ENCODE measurements at places on chromosomes 7 and 10.
A peak's percentile ranks its signal among the peaks of the same experiment; 100 is the strongest.

GRCh38 chr7:25069900-25070443, 55.1 kb downstream of the CYCS start:
- H3K27me3 ChIP-seq = no peaks in the 10 kb centered on the region
- no peaks in the 10 kb centered on the region for H3K36me3 ChIP-seq
- peaks cover 15% of the 10 kb centered on the region for H3K4me1 ChIP-seq

- DNase-seq = no peak
- H3K36me3 ChIP-seq = no peaks in the 10 kb centered on the region
- H3K4me3 ChIP-seq = no peak within 1 kb of the TSS
- H3K27ac ChIP-seq = no peak within 1 kb of the TSS
- H3K4me1 ChIP-seq = no peaks in the 10 kb centered on the region
These were observed at the start of gene ZNF804B for GRCh38 chr7:88759230-88760135. Gene ZNF804B (plus strand): TSS chr7:88759700. CDS start chr7:88759977, 277 bp downstream.

GRCh38 chr7:125149151-125149550, 219.5 kb upstream of the POT1 start:
- no peak for DNase-seq
- no peak overlapping the region for H3K4me3 ChIP-seq
- H3K36me3 ChIP-seq = no peaks in the 10 kb centered on the region
- no peaks in the 10 kb centered on the region for H3K27me3 ChIP-seq
- no peaks in the 10 kb centered on the region for H3K4me1 ChIP-seq
- H3K27ac ChIP-seq = no peak overlapping the region

DNA sequence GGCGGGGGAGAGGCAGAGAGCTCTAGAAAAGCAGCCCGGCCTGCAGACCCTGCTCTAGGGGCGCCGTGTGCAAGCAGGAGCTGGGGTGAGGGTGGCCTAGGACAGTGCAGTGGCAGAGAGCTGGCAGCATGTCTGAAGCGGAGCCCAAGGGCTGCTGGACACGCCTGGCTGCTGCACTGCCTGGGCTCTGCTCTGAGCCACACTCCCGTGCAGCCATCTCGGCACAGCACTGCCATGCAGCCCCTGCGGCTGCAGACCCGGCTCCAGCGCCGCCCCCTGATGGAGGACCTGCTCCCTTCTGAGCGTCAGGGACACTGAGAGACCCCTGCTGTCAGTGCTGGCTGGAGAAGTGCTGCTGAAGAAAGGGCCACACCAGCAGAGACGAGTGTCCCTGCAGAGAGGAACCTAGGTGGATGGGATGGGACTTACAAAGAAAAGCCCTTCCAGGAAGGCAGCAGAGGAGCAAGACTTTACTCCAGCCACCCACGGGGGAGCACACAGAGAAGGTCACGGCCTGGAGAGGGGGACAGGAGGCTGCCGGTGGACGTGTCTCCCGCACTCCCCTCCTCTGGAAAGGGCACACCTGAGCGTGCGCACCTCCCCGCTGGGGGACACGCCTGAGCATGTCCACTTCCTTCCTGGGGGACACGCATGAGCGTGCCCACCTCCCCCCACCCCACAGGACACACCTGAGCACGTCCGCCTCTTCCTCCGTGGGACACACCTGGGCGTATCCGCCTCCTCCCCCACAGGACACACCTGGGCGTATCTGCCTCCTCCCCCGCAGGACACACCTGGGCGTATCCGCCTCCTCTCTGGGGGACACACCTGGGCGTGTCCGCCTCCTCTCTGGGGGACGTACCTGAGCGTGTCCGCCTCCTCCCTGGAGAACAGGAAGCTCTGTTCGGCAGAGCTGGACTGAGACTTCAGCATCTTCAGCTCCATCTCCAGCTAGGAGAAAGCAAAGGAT, 252.9 kb downstream of the MAD1L1 start:
- H3K4me3 ChIP-seq = no peak overlapping the region
- no peaks in the 10 kb centered on the region for H3K27me3 ChIP-seq
- H3K4me1 ChIP-seq = peaks cover 4% of the 10 kb centered on the region
- no peak for DNase-seq
- H3K27ac ChIP-seq = no peak overlapping the region

DNA sequence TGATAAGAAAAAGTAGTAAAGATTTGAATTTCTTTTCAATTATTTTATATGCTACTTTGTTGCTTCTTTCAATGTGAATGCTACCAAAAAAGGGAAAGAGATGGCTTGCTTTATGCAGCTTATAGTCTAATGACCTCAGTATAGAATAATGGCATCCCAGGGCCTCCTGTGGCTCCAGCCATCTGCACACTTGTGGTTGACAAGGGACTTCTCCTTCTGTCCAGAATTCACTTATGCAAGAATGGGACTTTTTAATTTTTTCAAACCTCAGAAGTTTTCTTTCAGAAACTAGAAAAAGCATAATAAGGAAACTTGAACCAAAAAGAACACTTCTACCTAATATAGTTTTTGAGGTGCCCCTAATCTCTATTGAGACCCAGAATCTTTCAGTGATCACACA, 310.9 kb downstream of the CTNNA3 start:
- H3K27me3 ChIP-seq = peaks cover 10% of the 10 kb centered on the region
- peaks cover 2% of the 10 kb centered on the region for H3K4me1 ChIP-seq
- H3K36me3 ChIP-seq = no peaks in the 10 kb centered on the region
- H3K4me3 ChIP-seq = no peak overlapping the region

DNA sequence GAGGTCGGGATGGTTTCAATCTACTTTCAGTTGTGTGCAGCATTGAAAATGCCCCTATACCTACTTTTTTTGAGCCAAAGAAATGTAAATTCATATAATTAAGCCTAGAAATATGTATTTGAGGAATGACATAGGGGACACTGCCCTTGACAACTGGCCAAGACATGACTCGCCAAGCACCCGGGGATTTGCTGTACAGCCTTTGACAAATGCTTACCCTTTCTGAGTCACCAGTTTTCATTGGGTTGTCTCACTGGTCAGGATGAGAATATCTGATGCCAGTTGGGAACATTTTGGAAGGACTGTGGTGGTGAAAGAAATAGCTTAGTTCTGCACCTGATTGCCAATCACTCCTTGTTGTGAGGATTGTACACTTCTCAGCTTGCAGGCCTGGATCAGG, 166.8 kb upstream of the HABP2 start:
- no peak overlapping the region for H3K4me3 ChIP-seq
- DNase-seq = no peak
- H3K4me1 ChIP-seq = peaks cover 9% of the 10 kb centered on the region
- H3K27me3 ChIP-seq = peaks cover 44% of the 10 kb centered on the region
- no peak overlapping the region for H3K27ac ChIP-seq

DNA sequence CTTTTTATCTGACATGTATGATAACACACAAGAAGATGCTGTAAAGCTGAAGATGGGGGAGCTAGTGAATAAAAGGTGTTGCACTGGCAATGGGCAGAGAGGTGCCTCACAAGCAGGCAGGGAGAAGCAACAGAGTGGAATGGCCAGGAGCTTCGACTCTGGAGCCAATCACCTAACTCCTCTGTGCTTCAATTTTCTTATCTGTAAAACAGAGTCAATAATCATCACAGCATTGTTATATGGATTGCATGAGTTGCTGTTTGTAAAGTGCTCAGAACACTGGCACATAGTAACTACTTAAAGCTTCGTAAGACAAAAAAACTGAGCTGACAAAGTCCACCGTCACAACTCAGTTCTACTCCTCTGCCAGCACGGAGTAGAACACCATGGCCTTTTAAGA, 254.2 kb upstream of the POM121L12 start:
- H3K36me3 ChIP-seq = no peaks in the 10 kb centered on the region
- no peak overlapping the region for H3K27ac ChIP-seq
- H3K4me3 ChIP-seq = no peak overlapping the region
- DNase-seq = no peak
- H3K27me3 ChIP-seq = no peaks in the 10 kb centered on the region
- H3K4me1 ChIP-seq = no peaks in the 10 kb centered on the region

- no peak overlapping the region for H3K27ac ChIP-seq
- H3K4me3 ChIP-seq = no peak overlapping the region
- DNase-seq = no peak
- H3K4me1 ChIP-seq = no peaks in the 10 kb centered on the region
These were observed 140.1 kb downstream of the CPEB3 start for GRCh38 chr10:92150823-92151222.

DNA sequence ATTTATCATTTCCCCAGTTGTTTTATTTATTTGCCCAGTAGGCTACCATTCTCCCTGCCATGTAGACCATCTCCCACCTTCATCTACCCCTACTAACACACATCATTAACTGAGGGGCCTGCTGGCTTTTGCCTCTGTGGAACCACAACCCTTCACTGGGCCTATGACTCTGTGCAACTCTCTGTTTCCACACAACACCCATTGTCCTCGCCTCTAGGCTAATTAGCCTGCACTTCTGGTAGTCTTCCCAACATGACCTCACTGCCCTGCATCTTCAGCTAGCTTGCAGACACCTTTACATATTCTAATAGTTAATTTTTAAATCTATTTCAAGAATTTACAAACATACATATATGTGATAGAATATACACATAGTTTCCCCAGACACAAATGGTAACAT, 7.5 kb downstream of the ANKIB1 start:
- H3K4me3 ChIP-seq = no peak overlapping the region
- H3K27me3 ChIP-seq = no peaks in the 10 kb centered on the region

DNA sequence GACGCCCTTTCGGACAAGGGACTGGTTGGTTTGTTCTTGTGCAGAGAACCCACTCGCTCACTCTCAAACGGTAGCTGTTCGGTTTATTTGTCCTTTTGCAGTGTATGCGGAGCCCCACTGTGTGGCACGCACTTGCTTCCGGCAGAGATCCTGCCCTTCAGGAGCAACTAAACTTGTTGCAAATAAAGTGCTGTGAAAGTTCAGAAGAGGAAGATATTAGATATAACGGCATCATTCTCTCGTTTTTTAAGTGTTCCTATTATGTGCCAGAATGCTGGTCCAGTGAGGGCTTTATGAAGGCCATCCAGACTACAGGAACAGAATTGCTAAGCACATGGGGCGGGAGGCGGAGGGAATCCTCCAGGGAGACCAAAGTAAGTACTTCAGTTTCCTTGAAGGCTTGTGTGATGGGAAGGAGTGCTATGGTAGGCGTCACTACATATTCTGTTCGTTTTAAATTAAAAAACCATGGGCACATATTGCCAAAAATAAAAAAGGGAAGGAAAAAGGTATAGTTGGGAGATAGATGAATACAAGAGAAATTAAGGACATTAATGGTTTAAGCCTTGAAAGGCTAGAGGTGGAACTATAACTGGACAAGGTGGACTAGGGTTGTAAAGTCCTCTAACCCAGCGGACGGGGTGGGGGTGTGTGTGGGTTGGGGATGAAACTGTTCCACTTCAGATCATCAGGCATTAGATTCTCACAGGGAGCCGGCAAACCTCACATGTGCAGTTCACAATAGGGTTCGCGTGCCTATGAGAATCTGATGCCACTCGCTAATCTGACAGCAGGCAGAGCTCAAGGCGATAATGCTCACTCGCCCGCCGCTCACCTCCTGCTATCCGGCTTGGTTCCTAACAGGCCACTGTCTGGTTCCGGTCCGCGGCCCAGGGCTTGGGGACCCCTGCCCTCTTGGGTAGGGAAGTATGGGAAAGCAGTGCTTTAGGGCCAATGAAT, 704 bp upstream of the ERLIN1 start:
- peaks cover 52% of the 10 kb centered on the region for H3K4me1 ChIP-seq
- peak overlapping the region; percentile 98 for H3K4me3 ChIP-seq
- peaks cover 54% of the 10 kb centered on the region for H3K36me3 ChIP-seq
- no peak for DNase-seq

DNA sequence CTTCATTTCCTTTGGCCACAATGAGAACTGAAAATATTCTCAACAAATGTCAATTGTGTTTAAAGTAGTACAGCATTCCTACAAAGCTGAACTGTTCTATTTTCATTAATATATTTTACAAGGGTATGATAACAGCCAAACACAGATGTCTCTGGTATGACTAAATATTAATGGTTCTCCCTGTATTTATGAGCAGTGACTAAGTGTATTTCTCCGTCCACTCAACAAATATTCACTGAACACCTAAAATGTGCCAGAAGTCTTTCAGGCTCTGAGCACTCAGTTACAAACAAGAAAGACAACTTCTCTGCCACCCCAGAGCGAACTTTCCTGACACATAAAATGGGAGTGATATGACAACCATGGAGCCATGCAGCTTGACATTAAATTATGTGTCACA, 135.6 kb downstream of the VPS41 start:
- no peak overlapping the region for H3K27ac ChIP-seq

DNA sequence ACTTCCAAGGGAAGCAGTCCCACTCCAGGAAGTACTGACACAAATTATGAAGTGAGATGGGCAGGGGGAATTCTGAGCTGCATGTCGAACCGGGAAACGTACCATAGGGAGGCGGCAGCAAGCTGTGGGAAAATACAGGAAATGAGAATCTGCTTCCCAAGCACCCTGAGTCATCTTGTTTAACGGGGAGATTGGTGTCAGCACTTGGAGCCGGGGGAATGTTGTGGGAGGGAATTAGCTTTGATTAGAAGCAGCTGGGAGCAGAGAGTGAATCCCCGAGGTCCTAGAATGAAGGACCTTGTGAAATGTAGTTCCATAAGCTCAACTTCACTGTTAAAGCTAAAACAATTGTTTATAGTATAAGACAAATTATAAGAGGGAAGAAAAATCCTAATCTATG, 141.4 kb upstream of the PRKCQ start:
- DNase-seq = no peak
- H3K36me3 ChIP-seq = no peaks in the 10 kb centered on the region
- H3K4me1 ChIP-seq = no peaks in the 10 kb centered on the region
- no peak overlapping the region for H3K4me3 ChIP-seq
- peaks cover 25% of the 10 kb centered on the region for H3K27me3 ChIP-seq

DNA sequence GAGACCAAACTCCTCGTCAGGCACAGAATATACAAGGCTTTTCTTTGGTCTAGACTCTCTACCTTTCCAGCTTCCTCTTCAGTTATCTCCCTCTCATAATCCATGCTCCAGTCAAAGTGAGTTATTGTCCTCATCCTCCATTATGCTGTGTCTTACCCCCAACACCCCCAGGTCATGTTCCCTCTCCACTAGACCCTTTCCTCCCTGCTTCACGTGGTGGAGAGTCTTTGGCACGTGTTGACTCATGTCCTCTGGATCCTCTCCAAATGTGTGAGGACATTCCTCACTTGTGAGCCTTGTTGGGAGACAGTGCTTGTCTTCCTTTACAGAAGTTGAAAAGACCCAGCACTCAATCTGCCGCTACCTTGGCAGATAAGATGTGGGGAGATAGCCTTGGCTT, 36.0 kb upstream of the DLD start:
- DNase-seq = no peak
- H3K4me1 ChIP-seq = peaks cover 27% of the 10 kb centered on the region
- no peaks in the 10 kb centered on the region for H3K27me3 ChIP-seq
- H3K36me3 ChIP-seq = no peaks in the 10 kb centered on the region

DNA sequence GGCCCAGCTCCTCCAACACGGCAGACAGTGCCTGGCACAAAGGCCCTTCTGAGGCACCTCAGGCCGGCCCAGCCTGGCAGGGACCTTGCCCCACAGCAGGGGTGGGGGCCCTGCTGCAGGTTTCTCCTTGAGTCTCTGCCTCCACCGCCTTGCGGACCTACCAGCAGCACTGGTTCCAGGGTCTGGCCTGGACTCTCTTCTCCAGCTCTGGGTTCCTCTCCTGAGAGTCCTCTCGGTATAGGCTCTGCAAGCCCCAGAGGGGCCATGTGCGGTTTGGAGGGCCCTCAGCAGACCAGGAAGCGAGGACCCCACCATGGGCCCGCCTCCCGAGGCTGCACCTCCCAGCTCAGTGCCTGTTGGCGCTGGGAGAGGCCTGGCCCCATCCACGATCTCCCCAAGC, 38.1 kb upstream of the ADGRA1 start:
- no peak overlapping the region for H3K27ac ChIP-seq
- H3K4me3 ChIP-seq = no peak overlapping the region
- DNase-seq = no peak
- H3K4me1 ChIP-seq = no peaks in the 10 kb centered on the region
- H3K27me3 ChIP-seq = no peaks in the 10 kb centered on the region

- DNase-seq = peak; percentile 30
- H3K36me3 ChIP-seq = no peaks in the 10 kb centered on the region
- H3K4me1 ChIP-seq = peaks cover 13% of the 10 kb centered on the region
- peaks cover 9% of the 10 kb centered on the region for H3K27me3 ChIP-seq
- H3K4me3 ChIP-seq = peak within 1 kb of the TSS; percentile 81
These were observed at the start of gene AEBP1 for GRCh38 chr7:44103923-44104859. Gene AEBP1 (plus strand): TSS chr7:44104345. CDS start chr7:44104666, 321 bp downstream.
